ENCODE measurements at places on chromosomes 4 and X.

DNA sequence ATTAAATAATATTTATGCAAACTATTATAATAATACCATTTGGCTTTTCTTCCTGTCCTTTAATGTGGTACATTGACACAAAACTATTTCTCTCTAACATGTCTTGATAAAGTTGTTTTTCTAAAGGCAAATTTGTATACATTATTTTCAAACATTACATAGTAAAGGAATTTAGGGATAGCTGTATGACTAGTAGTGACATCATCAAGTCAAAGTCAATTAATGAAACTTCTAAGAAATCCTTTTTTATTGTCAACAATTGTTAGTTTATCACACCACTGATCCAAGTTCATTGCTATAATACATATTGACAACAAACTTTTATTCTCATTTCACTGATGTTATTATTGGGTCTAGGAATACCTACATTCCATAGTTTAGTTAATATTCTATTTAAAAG lies 68.4 kb downstream of the TBCK start:
- DNase-seq = no peak

DNA sequence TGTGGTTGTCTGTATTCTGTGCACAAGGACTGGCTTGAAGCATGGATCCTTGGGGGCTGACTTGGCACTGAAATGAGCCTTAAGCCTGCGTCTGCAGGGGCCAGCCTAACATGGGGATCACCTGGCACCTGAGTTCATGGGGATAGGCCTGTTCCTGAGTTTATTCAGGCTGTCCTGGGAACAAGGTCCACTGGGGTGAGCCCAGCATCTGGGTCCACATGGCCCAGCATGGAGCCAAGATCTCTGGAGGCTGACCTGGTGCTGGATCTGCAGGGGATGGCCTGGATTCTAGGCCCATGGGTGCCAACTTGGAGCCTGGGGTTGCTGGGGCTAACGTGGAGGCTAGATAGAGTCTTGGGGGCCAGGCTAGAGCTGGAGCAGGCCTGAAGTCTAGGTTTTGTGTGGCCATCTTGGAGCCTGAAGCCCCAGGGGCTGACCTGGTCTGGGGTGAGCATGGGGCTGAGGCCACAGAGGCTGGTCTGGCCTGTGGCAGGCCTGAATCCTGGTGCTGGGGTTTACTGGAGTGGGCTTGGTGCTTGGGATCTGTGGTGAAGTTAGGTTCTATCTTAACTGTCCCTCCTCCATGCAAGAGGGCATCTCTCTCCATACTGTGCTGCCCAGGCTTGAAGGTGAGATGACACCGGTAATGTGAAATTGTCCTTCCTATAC lies 652 bp upstream of the KLKB1 start:
- no peak for DNase-seq

DNA sequence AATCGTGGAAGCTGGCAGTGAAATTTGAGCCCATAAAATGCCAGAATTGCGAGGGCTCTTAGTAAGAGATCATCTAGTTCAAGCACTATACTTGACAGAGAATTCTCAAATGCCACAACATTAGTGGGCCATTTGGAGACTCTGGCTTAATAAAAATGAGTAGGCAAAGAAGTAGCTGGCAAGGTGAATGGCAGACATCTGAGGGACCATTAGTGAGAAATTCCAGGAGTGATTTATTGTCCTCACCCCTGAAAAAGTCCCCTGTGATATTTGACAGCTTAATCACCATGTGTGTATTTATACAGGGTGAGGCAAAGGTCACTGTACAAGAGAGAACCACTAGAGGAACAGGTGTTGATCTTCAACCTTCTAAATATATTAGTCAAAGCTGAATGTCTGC lies 207.5 kb downstream of the CHRDL1 start:
- no peak for DNase-seq

- no peak for DNase-seq
Observed at GRCh38 chr4:16019649-16020048, 56.7 kb upstream of the FGFBP2 start.

- no peak for DNase-seq
Observed at GRCh38 chr4:182147391-182147790, 95.8 kb upstream of the TENM3 start.

- DNase-seq = no peak
Observed at GRCh38 chr4:78629991-78630541, 78.5 kb downstream of the ANXA3 start.

DNA sequence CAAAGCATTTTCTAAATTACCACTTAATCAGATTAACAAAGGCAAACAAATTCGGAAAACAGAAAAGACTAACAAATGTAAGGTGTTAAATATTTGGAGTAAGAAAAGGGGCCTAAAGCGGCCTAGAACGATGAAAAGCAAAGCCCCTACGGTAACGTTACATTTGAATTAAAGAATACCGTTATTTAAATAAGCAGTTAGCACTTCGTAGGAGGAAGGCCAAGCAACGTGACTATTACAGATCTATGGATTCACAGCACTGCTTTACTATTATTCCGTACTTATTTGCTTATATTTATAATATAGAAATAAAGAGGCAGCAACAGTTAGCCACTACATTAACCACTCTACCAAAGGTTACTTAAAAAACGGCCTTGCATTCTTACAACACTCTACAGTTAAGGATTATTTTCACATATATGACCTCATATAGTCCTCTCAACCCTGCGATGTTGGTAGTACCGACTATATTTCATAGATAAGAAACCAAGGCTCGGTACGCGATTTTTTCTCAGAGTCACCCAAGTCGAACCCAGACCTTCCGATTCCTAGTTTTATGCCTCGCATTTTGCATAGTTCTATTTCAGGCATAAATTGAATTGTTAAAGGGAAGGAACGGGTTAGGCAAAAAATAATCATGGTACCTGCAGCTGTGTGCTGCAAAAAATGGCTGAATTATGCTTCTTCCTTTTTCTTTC lies 2.9 kb downstream of the KLHL15 start:
- no peak for DNase-seq

DNA sequence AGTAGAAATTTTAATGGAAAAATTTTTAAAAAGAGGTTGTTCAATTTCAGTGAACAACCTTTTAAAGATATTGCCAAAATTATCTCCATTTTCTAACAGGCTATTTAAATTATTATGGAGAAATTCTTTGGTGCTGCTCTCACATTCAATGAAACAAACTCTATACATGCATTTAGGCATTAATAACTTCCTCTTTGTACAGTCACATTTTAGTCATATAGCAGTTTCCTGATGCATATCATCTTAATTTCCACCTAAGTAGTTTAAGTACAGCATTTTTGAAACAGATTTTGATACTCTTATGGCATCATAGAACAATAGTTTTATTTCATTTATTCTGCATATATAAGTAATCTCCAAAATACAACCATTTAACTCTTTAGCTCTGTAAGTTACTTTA lies 500.1 kb downstream of the STPG2 start:
- DNase-seq = no peak

DNA sequence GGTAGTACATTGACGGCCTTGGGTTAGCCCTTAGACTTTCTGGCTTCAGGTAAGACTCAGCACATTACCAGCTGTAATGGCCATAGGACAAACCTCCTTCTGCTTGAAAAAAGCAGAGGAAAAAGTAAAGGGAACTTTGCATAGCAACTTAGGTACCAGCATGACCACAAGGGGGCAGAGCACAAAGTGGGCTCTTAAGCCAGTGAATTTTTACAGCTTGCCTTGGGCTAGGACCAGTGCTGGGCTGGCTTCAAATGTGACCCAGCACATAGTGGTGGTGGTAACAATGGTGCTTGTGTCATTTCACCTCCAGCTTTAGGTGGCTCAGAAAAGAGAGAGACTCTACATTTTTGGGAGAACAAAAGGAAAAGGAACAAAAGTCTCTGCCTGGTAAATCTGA lies 66.1 kb downstream of the KLHL4 start:
- no peak for DNase-seq
